Activated CD4-positive, alpha-beta T cell treated with anti-CD3 and anti-CD28 coated beads, Interleukin-2, amount 50 U/mL, for 24 hours (primary cell): ENCODE measurements at places on chromosomes 11 and 22.
A peak's percentile ranks its signal among the peaks of the same experiment; 100 is the strongest.

DNA sequence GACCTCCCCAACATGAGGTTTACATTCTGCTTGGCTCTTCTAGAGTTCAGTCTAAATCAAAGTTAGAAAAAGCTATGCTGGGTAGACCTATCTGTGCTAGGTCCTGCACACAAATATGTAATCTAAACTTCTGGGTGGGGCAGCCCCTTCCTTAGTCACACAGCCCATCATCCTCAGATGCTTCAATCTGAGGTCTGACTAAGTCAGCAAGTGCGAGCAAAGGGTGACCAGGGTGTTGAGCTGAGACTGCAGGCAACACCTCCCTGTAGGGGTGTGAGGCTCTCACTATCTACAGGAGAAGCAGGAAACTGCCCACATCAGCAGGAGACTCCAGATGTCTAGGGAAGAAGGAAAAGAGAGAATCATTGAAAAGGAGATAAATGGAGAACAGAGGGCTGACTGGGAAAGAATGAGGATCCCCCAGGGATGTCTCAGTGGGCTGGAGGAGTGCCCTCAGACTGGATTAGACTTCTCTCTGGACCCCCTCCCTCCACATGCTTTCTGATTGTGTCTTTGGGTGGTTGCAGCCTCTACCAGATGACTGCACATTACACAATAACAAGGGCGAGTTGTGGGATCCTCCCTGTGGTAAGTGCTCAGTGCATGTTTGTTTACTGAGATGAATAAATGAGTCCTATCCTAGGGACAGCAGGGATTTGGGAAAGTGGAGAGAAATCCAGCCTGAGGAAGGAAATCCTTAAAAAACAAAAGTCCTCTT lies 266.2 kb upstream of the PLET1 start:
- peak; percentile 2 for DNase-seq

GRCh38 chr22:20316217-20316843 lies 3.5 kb downstream of the DGCR6L start:
- DNase-seq = no peak

DNA sequence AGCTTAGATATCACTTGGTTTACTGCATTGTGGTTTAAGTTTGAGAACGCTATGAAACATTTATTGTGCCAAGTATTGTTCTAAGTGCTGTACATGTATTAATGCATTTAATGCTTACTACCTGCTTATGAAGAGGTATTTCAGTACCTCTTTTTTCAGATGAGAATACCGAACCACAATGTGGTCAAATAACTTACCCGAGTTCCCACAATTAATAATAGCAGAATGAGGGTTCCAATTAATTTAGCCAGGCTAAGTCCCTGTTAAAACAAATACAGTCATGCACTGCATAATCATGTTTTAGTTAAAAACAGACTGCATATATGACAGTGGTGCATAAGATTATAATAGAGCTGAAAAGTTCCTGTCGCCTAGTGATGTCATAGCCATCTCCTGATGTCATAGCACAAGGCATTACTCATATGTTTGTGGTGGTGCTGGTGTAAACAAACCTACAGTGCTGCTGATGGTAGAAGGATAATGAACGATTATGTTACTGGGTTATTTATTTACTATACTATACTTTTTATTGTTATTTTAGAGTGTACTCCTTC lies 4.3 kb downstream of the ZC3H12C start:
- no peak for DNase-seq

- DNase-seq = no peak
Observed at GRCh38 chr11:17766590-17766989, 32.0 kb downstream of the KCNC1 start.

DNA sequence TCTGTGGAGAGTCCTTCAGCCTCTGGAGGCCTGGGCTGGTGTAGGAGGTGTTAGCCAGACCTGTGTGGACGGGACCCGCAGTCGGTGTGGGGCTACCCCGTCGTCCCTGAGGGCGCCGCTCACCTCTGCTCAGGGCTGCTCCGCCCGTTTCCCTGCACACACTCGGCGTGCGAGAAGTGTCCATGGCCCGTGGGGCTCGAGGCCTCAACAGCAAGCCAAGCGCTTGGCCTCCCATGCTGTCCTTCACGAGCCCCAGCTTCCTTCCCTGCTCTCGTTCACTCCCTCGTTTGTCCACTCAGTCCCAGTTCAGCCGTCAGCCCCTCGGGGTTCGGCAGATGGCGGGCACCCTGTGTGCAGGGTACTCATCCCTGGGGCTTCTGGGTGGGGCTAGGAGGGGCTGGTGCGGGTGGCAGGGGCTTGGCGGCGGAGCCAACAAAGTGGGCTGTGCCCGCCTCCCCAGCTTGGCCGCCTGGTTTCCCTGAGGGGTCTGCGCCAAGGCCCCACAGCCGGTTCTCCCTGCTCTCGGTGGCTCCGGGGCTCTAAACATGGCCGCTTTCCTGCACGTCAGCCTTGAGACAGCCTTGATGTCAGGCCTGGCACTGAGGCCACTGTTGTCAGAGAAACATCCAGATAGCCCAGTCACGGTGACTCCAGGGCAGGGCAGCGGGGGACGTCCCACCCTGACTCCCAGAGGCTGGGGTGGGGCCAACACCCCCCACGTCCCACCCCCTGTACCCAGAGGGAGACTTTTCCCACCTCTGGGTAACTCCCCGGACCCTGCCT lies 3.3 kb downstream of the MUC6 start:
- DNase-seq = no peak

DNA sequence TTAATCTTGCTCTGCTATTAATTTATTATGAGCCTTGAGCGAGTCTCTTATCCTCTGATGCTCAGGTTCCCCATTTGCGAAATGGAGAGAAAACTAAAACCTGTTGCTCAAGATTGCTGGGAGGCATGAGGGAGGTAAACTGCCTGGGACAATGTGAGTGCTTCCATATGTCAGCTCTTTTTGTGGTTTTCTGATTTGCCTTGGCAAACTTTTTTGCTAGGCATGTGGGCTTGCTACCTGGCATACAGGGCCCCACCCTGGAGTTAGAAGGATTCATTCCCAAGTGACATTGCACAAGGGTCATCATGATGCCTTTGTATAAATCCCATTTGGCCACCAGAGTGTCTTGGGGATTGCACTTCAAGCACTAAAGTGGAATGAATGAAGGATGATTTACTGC lies 22.4 kb downstream of the TSPAN18 start:
- DNase-seq = no peak

DNA sequence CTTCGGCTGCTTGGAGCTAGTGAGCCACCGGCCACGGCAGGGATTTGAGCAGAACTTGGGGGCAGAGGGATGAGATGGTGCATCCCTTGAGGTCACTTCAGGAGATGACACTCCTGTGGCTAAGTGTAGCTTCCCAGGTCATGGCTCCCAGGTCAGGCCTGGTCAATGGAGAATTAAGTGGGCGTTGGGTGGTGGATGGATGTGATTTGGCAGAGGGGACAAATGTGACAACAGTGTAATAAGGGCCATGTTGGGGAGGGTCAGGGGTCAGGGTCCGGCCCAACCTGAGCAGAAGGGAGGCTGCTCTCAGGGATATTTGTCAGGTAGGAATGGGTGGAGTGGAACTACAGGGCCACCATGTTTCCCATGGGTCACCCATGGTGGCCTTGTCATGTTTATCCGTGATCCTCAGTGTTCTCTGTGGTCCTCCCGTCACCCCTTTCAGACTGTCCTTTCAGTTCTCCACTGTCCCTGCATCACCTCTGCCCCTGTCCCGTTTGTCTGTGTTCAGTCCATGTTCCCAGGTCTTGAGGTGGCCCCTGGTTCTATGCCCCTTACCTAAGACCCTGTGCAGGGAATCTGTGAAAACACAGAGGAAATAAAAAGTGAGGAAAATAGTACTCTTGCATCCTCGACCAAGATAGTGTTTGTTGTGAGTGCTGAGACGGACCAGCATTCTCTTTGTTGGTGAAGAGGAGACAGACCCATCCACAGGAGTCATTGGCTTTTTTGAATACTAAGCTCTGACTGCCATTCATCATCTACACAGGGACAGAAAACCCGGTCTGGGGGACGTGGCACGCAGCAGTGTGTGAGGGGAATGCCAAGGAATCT lies 6.1 kb downstream of the SLC25A1 start:
- no peak for DNase-seq

GRCh38 chr11:7924536-7924935 lies 6.5 kb downstream of the OR10A6 start:
- no peak for DNase-seq

GRCh38 chr11:23124996-23125395 lies 264.7 kb upstream of the CCDC179 start:
- no peak for DNase-seq

- DNase-seq = no peak
Observed at GRCh38 chr11:70885281-70886231, 366.8 kb downstream of the SHANK2 start.

DNA sequence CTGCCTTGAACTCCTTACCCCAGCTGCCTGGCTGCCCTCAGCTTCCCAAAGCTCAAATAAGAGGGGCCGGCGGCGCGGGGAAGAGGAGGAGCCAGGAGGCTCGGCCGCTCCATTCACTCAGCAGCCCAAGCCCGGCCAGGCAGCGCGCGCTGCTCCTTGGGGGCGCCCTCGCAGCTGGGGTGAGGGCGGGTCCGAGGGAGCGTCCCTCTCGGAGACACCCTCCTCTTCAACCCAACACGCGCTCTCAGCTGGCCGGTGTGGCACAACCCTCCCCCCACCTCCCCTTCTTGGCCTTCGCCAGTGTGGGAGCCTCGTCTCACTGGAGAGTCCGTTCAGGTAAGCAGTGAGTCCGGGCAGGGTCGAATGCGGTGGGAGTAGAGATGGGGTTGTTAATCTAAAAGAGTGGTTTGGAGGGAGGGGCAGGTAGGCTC lies at the start of gene WT1:
TSS of gene WT1 (minus strand) at position 29 of the 431 bp plus-strand sequence.
- no peak for DNase-seq

DNA sequence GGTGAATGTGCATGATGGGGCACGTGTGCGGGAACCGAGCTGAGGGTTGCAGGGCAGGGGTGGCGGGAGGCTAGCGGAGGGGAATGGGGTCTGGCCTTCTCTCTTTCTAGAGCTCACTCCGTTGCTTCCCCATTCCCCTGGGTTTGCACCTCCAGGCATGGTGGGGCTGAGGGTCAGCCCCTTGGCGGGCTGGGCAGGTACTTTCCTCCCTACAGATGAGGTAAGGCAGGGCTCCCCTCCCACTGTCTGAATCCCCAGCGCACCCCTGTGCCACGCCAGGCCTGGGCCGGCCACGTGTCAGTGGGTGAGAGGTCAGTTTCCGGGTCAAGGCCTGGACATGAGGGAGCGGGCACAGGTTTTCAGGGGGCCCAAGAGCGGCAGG lies 8.9 kb downstream of the SUSD2 start:
- DNase-seq = no peak

DNA sequence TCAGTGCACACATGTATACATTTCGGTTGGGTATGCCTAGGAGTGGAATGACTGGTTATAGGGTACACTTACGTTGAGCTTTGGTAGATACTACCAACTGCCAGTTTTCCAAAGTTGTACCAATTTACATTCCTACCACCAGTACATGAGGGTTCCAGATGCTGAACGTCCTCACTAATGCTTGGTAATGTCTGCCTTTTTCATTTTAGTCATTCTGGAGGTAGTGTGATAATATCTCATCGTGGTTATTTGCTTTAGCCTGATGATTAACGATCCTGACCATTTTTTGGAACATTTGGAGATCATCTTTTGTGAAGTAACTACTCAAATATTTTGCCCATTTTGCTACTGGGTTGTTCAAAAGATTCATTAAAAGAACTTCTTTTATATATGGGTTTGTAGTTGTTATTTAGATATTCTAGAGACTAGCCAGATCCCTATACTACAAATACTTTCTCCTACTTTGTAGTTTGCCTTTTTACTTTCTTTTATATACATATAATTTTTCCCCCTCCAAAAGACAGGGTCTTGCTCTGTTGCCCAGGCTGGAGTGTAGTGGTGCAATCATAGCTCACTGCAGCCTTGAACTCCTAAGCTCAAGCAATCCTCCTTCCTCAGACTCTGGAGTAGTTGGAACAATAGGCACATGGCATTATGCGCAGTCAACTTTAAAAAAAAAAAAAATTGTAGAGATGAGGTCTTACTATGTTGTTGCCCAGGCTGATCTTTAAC lies 62.1 kb downstream of the RBFOX2 start:
- DNase-seq = no peak

- DNase-seq = no peak
Observed at GRCh38 chr11:72574548-72575460, 99.4 kb downstream of the PDE2A start.

DNA sequence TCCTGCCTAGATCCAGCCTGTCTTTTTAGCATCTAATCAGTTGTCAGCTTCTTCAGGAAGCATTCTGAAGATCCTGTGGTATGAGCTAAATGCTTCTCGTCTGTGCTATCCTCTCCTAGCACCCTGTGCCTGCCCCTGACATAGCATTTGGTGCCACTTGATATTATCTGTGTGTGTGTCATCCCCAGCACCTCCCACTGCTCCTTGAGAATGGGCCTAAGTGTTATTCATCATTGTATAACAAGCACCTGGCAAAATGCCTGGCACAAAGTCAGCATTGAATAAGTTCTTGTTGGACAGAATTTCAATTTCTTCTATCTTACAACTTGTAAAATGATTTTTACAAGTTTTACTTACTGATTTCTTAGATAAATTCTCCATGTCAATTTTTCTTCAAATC lies 28.1 kb upstream of the OLFML1 start:
- no peak for DNase-seq

GRCh38 chr11:110486156-110486555 lies 56.4 kb downstream of the FDX1 start:
- DNase-seq = no peak

DNA sequence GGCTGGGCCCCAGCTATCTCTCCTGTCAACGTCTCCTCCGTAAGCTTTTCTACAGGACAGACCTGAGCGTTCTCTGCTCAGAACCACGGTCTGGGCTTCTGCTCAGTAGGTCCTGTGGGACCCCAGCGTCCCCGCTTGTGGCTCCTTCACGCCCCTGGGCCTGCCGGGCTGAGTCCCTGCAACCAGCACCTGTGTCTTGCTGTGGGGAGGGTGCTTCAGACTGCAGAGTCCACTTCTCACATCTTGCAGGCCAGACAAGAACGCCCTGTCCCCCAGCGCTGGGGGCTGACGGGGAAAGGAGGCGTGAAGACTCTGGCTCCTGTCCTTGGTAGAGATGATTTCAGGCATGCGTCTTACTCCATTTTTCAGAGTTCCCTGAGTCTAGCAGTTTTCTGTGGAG lies 1480.8 kb downstream of the BRD1 start:
- no peak for DNase-seq

DNA sequence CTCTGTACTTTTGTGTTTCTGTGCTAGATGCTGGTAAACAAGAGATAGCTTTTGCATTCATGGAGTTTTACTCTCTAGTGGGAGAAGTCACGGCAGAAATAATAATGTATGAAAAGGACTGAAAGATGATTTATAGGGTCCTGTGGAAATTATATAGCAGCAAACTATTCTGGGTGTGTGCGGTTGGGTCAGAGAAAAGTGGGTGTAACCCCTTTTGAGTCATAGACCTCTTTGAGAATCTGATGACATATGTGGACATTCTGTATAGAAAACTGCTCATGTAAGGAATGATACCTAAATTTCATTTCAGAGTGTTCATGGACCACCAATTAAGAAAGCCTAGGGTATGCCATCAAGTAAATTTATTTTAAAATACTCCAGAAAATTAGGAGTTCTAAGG lies 54.4 kb downstream of the TMEM135 start:
- no peak for DNase-seq
